Body of pancreas (tissue), 4 donors: ENCODE measurements at places on chromosomes 16 and 17. TPM values are rescaled to one million over a fixed set of nuclear protein-coding genes. Genes with fewer than 3 reads are reported as not detected.
A peak's percentile ranks its signal among the peaks of the same experiment; 100 is the strongest.

DNA sequence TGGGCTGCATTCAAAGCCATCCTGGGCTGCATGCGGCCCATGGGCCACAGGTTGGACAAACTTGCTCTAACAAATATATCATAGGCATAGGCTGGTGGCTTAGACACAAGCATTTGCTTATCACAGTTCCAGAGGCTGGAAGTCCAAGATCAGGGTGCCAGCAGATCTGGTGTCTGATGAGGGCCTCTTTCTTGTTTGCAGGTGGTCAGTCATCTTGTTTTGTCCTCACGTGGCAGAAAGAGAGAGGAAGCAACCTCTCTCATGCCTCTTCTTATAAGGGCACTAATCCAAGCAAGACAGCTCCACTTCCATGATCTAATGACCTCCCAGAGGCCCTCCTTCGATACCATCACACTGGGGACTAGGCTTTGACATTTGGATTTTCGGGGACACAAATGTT lies 238.7 kb upstream of the TNRC6C start:
- H3K27me3 ChIP-seq, result no peaks in the 10 kb centered on the region
- H3K4me1 ChIP-seq, result no peaks in the 10 kb centered on the region

- H3K4me3 ChIP-seq, result no peak overlapping the region
- H3K4me1 ChIP-seq, result peaks cover 13% of the 10 kb centered on the region
- no peaks in the 10 kb centered on the region for H3K36me3 ChIP-seq
- H3K27me3 ChIP-seq, result no peaks in the 10 kb centered on the region
Measured at GRCh38 chr16:81601008-81601428, 156.4 kb downstream of the CMIP start.

- no peak for DNase-seq
- no peaks in the 10 kb centered on the region for H3K27me3 ChIP-seq
- no peak overlapping the region for H3K27ac ChIP-seq
- peaks cover 57% of the 10 kb centered on the region for H3K4me1 ChIP-seq
- H3K4me3 ChIP-seq, result no peak overlapping the region
Measured at GRCh38 chr16:67468731-67469130, 12.2 kb downstream of the ATP6V0D1 start.

GRCh38 chr17:60548990-60549389 lies 22.9 kb upstream of the APPBP2 start:
- no peak overlapping the region for H3K27ac ChIP-seq
- DNase-seq, result no peak
- no peaks in the 10 kb centered on the region for H3K27me3 ChIP-seq
- H3K4me1 ChIP-seq, result no peaks in the 10 kb centered on the region

GRCh38 chr17:39618246-39618913 lies 8.4 kb upstream of the PPP1R1B start:
- H3K36me3 ChIP-seq, result no peaks in the 10 kb centered on the region
- no peak overlapping the region for H3K4me3 ChIP-seq
- peak overlapping the region; percentile 68 for H3K27ac ChIP-seq

DNA sequence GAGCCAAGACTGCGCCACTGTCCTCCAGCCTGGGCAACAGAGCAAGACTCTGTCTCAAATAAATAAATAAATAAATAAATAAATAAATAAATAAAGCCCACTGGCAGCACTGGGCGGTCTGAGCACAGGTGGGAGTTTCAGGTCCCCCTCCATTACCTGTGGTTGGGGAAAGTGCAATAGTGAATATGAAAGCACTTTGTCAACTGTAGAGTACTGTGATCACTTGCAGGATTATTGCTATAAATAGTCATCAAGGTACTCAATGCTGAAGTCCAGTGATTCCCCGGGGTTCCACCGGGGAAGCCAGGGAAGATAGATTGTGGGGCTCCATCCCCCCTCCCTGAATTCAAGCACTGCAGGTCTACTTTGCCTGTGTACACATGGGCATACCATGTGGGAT lies 42.7 kb upstream of the CPNE2 start:
- H3K4me3 ChIP-seq, result no peak overlapping the region
- H3K36me3 ChIP-seq, result no peaks in the 10 kb centered on the region
- H3K27ac ChIP-seq, result no peak overlapping the region
- no peak for DNase-seq

DNA sequence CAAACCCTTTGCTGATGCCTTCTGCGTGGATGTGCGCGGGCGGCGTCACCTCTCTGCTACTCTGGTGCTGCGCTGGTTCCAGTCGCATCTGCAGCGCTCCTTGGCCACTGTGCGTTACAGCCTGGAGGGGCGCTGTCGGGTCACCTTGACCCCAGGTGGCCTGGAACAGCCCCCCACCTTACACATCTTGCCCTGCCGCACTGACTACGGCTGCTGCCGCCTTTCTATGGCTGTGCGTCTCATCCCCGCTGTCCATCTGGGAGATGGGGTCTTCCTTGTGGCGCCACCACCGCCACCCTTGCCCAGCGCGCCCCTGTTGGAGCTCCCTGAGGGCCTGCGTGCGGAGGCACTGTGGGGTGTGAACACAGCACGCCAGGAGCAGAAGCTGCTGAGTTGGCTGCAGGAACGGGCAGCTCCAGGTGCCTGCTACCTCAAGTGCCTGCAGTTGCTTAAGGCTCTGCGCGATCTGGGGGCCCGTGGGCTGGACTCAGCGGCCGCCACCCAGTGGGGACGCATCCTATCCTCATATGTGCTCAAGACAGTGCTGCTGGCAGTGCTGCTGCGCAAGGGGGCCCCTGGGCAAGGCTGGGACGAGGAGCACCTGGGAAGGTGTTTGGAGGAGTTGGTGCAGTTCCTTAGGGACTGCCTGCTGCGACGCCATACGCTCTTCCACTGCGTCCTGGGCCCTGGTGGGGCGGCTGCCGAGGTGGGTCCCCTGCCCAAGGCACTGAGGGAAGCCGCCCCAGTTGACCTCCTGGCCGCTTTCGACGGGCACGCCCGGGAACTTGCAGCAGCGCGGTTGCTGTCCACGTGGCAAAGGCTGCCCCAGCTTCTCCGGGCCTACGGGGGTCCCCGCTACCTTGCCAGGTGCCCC lies 1.6 kb downstream of the ITPRIPL2 start:
- no peak overlapping the region for H3K4me3 ChIP-seq
- H3K27ac ChIP-seq, result peak overlapping the region; percentile 88
- no peaks in the 10 kb centered on the region for H3K27me3 ChIP-seq
- H3K36me3 ChIP-seq, result no peaks in the 10 kb centered on the region
- H3K4me1 ChIP-seq, result peaks cover 60% of the 10 kb centered on the region

GRCh38 chr16:83196796-83197195 lies 570.0 kb downstream of the CDH13 start:
- no peaks in the 10 kb centered on the region for H3K27me3 ChIP-seq
- H3K4me3 ChIP-seq, result no peak overlapping the region
- no peak overlapping the region for H3K27ac ChIP-seq
- H3K36me3 ChIP-seq, result no peaks in the 10 kb centered on the region
- no peaks in the 10 kb centered on the region for H3K4me1 ChIP-seq

DNA sequence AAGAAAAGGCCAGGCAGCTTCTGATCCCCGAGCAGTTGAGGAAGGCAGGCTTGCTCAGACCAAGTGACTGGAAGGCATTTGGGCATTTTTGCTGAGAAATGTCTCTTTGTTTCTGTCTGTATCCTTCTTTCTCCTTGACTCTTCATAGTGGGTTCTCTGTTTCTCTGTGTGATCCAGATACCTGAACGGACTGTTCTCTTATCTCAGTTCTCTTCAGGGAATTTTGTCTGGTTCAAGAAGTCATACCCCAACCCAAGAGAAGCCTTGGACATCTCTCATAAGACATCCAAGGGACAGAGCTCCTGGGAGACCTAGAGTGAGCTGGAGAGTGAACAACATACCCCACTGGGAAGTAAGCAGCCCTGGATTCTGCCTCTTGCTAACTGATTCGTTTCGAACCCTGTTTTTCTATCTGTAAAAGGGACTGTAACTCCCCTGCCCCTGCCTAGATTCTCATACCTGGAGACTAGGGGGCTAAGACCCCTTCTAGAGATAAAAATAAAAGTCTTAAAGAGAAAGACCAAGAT lies 541 bp downstream of the CCL3 start:
- H3K27me3 ChIP-seq, result no peaks in the 10 kb centered on the region
- H3K4me1 ChIP-seq, result no peaks in the 10 kb centered on the region
- no peak overlapping the region for H3K4me3 ChIP-seq

- H3K36me3 ChIP-seq, result no peaks in the 10 kb centered on the region
- H3K4me3 ChIP-seq, result no peak overlapping the region
- no peak overlapping the region for H3K27ac ChIP-seq
- H3K4me1 ChIP-seq, result peaks cover 8% of the 10 kb centered on the region
Measured at GRCh38 chr17:9427465-9428315, 147.9 kb downstream of the STX8 start.

DNA sequence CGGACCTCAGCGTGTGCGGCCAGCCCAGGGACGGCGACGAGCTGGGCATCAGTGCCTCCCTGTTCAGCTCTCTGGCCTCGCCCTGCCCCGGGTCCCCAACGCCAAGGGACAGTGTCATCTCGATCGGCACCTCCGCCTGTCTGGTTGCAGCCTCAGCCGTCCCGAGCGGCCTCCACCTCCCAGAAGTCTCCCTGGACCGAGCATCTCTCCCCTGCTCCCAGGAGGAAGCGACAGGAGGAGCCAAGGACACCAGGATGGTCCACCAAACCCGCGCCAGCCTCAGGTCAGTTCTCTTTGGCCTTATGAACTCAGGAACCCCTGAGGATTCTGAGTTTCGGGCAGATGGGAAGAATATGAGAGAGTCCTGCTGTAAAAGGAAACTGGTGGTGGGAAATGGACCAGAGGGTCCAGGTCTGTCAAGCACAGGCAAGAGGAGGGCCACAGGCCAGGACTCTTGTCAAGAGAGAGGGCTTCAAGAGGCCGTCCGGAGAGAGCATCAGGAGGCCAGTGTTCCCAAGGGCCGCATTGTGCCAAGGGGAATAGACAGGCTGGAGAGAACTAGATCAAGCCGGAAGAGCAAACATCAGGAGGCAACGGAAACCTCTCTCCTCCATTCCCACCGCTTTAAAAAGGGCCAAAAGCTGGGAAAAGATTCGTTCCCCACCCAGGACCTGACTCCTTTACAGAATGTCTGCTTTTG lies 825 bp downstream of the HASPIN start:
- DNase-seq, result no peak
- no peaks in the 10 kb centered on the region for H3K27me3 ChIP-seq
- H3K4me1 ChIP-seq, result peaks cover 22% of the 10 kb centered on the region
- no peaks in the 10 kb centered on the region for H3K36me3 ChIP-seq

DNA sequence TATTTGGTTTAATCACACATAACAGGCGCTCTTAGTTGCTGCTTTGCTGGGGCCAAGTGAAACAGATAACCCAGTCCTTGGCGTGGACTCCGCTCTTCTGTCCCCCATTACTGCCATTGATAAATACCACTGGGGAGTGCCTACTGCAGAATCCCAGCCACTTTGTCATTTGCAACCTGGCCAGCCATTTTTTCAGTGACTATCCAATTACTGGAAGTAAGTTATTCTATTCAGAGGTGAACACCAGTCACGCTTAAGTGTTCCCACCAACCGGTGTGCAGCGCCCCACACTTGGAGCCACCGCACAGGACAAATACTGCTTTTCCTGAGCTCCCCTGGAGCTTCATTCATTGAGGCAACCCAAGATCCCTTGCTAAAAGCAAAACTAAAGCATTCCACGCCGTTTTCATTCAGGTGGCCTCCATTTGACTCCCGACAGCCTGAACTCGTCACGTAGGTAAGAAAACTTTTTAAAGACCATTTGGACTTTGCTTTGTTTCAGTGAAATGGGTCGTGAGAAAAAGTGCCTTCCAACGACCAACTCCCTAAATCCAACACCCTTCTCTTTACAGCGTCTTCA lies 1.8 kb downstream of the USP7 start:
- H3K27ac ChIP-seq, result no peak overlapping the region
- no peak for DNase-seq
- H3K36me3 ChIP-seq, result no peaks in the 10 kb centered on the region
- no peaks in the 10 kb centered on the region for H3K27me3 ChIP-seq
- H3K4me1 ChIP-seq, result peaks cover 55% of the 10 kb centered on the region

GRCh38 chr17:14398766-14399165 lies 97.9 kb downstream of the HS3ST3B1 start:
- H3K4me1 ChIP-seq, result no peaks in the 10 kb centered on the region
- H3K27me3 ChIP-seq, result no peaks in the 10 kb centered on the region
- no peaks in the 10 kb centered on the region for H3K36me3 ChIP-seq

GRCh38 chr17:69047368-69048263 lies 13.1 kb downstream of the ABCA9 start:
- peak overlapping the region; percentile 89 for H3K27ac ChIP-seq
- no peaks in the 10 kb centered on the region for H3K27me3 ChIP-seq
- peaks cover 49% of the 10 kb centered on the region for H3K4me1 ChIP-seq
- H3K4me3 ChIP-seq, result no peak overlapping the region
- DNase-seq, result peak; percentile 89

- peaks cover 33% of the 10 kb centered on the region for H3K4me1 ChIP-seq
- DNase-seq, result peak; percentile 41
- H3K4me3 ChIP-seq, result no peak overlapping the region
Measured at GRCh38 chr17:78132084-78132676, 1.6 kb downstream of the TMC8 start.

- H3K4me3 ChIP-seq, result no peak overlapping the region
- peaks cover 3% of the 10 kb centered on the region for H3K4me1 ChIP-seq
- H3K27ac ChIP-seq, result no peak overlapping the region
Measured at GRCh38 chr17:1055751-1056645, 59.1 kb downstream of the TIMM22 start.

DNA sequence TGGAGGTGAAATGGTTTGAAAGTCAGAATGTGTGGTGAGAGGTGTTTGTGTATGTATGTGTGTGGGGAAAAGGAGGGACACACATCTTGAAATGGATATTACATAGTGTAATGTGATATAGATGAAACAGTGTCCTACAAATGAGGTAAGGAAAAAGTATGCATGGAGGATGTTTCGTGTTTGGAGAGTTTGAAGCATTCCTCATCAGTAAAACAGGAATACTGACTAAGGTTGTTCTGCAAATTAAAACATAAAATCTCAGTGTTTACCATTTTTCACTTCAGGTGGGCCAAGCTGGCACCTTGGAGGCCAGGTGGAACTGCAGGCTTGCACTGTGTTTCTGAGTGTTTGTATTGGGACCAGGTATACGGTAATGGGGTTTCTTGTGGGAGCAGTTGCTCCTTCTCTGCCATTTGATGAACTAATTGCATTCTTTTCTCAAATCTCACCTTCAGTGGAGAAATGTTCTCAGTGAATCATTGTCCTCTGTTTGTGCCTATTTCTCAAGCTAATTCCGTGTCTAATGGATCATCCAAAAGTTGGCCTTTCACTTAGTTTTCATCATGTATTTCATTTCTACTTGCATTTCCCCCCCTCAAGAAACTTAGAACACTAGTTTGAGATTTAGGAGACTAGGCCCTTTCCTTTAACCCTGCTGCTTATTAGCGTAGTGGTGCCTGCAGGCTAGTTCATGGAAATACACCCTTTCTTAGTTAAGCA lies 8.2 kb upstream of the TBKBP1 start:
- no peak for DNase-seq
- H3K4me1 ChIP-seq, result peaks cover 17% of the 10 kb centered on the region
- H3K36me3 ChIP-seq, result no peaks in the 10 kb centered on the region
- H3K27ac ChIP-seq, result peak overlapping the region; percentile 4
- H3K27me3 ChIP-seq, result no peaks in the 10 kb centered on the region

Gene LGALS9C
- not detected for total RNA-seq

Gene RBFOX1
- total RNA-seq, result not detected

Gene TMEM100
- 5.6 TPM for total RNA-seq

Gene NPIPA2
- total RNA-seq, result not detected

Gene CCL17
- total RNA-seq, result not detected

Gene GLIS2
- total RNA-seq, result 6.3 TPM

Gene PHLPP2
- 4.2 TPM for total RNA-seq

Gene ZDHHC1
- total RNA-seq, result 57.0 TPM
